ENCODE measurements at places on chromosomes 12 and 14. TPM values are rescaled to one million over a fixed set of nuclear protein-coding genes. Genes with fewer than 3 reads are reported as not detected.

Gene GPR33
- total RNA-seq = not detected

DNA sequence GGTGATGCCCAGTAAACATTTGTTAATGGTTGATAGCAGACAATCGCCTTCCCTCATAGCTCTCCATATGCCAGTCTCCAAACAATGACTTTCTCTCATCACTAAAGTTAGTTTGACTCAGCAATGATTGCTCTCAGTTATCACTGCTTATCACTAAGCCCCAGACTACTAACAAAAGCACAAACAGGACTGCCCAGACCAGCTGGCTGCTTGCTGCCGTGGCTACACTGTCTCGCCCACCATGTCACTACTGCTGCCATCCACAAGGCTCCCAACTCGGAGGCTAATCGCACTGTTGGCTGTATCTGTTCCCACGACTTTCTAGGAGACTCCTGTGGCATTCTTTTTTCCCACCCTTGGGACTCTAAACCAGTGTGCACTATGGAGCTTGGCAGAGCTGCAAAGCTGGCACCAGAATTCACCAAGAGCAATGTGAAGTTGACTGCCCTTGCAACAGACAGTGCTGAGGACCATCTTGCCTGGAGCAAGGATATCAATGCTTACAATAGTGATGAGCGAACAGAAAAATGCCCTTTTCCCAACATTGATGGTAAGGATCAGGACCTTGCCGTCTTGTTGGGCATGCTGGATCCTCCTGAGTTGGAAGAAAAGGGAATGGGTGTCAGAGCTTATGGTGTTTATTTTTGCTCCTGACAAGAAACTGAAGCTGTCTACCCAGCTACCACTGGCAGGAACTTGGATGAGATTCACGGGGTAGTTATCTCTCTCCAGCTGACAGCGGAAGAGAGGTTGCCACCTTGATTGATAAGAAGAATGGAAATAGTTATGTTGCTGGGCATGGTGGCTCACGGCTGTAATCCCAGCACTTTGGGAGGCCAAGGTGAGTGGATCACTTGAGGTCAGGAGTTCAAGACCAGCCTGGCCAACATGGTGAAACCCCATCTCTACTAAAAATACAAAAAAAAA is 27.1 kb upstream of the NR2C1 start:
- DNase-seq = no peak

DNA sequence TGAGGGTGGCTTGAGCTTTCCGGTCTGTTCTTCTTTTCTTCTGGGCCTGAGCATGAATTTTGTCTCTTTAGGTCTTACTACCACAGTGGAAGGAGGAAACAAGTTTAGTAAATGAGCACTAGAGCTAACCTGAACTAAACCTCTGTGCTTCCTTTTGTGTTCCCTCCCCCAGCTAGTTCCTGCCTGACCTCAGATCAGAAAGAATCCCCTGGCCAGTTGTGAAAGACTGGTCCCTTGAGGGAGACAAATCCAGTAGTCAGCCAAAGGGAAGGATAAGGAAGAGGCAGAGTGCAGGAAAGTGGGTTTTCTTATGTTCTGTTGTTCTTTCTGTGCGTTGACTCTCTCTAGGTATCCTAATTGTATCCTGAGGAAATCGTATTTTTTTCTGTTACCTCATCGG is 17.5 kb downstream of the ZNF664 start:
- DNase-seq = no peak

- DNase-seq = no peak
Measured at GRCh38 chr14:64774272-64774671, 70.0 kb downstream of the PLEKHG3 start.

- no peak for DNase-seq
Measured at GRCh38 chr12:70964867-70965510, 44.5 kb upstream of the PTPRR start.

DNA sequence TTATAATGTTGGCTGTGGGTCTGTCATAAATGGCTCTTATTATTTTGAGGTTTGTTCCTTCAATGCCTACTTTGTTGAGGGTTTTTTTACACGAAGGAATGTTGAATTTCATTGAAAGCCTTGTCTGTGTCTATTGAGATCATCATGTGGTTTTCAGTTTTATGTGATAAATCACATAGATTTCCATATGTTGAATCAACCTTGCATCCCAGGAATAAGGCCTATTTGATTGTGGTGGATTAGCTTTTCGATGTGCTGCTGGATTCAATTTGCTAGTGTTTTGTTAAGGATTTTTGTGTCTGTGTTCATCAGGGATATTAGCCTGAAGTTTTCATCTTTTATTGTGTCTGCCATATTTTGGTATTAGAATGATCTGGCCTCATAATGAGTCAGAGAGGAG is 27.6 kb downstream of the SLC2A13 start:
- no peak for DNase-seq
